ENCODE measurements at places on chromosomes 5 and 9. TPM values are rescaled to one million over a fixed set of nuclear protein-coding genes. Genes with fewer than 3 reads are reported as not detected.

Gene PCDHA13
- 0.10 TPM for total RNA-seq

Gene INSL4
- not detected for total RNA-seq

Gene PHF24
- 0.10 TPM for total RNA-seq

Gene NUTM2F
- not detected for total RNA-seq

Gene PAM
- total RNA-seq = 1,190 TPM

Gene TAF11L10
- not detected for total RNA-seq

Gene GRM6
- not detected for total RNA-seq

Gene TNIP1
- total RNA-seq = 159 TPM

Gene FBN2
- 146 TPM for total RNA-seq

Gene DRD1
- total RNA-seq = 1.2 TPM

Gene FAM151B
- total RNA-seq = 7.4 TPM

Gene RPP25L
- 15.1 TPM for total RNA-seq

Gene PCDHGA9
- total RNA-seq = 5.5 TPM

Gene MAMDC2
- 4.7 TPM for total RNA-seq

Gene RALGDS
- 21.4 TPM for total RNA-seq

Gene C9orf43
- 0.13 TPM for total RNA-seq
